MG63 (cell line): ENCODE measurements at places on chromosomes 7 and 10. TPM values are rescaled to one million over a fixed set of nuclear protein-coding genes. Genes with fewer than 3 reads are reported as not detected.

Gene ELFN1
- total RNA-seq, result 0.05 and 0.56 TPM in 2 replicates

Gene TAC1
- total RNA-seq, result not detected in 2 replicates

Gene NUPR2
- not detected in 2 replicates for total RNA-seq

Gene LEP
- not detected in 2 replicates for total RNA-seq

Gene ARMS2
- not detected in 2 replicates for total RNA-seq

Gene CCL24
- not detected in 2 replicates for total RNA-seq

Gene MEOX2
- total RNA-seq, result not detected in 2 replicates

Gene TLX1
- not detected in 2 replicates for total RNA-seq

Gene SMO
- 9.0 and 14.3 TPM in 2 replicates for total RNA-seq

Gene LMOD2
- not detected in 2 replicates for total RNA-seq

Gene ERCC6
- 13.8 and 24.5 TPM in 2 replicates for total RNA-seq

Gene NUTM2B
- 0.92 TPM in 1 of 2 replicates, not detected in the other for total RNA-seq

Gene IL15RA
- 15.3 and 23.8 TPM in 2 replicates for total RNA-seq

Gene SFTPA1
- not detected in 2 replicates for total RNA-seq

Gene PRSS1
- total RNA-seq, result not detected in 2 replicates

Gene ANXA8
- total RNA-seq, result 2.5 TPM in 1 of 2 replicates, not detected in the other

Gene PRR15
- not detected in 2 replicates for total RNA-seq

Gene GIGYF1
- 9.1 and 9.2 TPM in 2 replicates for total RNA-seq

Gene IDI2
- total RNA-seq, result not detected in 2 replicates

Gene CD36
- total RNA-seq, result not detected in 2 replicates

Gene FEZF1
- not detected in 2 replicates for total RNA-seq

Gene LBX1
- 2.0 and 3.0 TPM in 2 replicates for total RNA-seq

Gene ARHGAP12
- 18.0 and 34.1 TPM in 2 replicates for total RNA-seq

Gene TRIM74
- not detected in 2 replicates for total RNA-seq

Gene GSAP
- 0.74 and 2.3 TPM in 2 replicates for total RNA-seq

Gene FAM13C
- 0.16 TPM in 1 of 2 replicates, not detected in the other for total RNA-seq

Gene TCAF2
- total RNA-seq, result 0.72 and 6.2 TPM in 2 replicates
